ENCODE measurements at places on chromosomes 3 and 15.

DNA sequence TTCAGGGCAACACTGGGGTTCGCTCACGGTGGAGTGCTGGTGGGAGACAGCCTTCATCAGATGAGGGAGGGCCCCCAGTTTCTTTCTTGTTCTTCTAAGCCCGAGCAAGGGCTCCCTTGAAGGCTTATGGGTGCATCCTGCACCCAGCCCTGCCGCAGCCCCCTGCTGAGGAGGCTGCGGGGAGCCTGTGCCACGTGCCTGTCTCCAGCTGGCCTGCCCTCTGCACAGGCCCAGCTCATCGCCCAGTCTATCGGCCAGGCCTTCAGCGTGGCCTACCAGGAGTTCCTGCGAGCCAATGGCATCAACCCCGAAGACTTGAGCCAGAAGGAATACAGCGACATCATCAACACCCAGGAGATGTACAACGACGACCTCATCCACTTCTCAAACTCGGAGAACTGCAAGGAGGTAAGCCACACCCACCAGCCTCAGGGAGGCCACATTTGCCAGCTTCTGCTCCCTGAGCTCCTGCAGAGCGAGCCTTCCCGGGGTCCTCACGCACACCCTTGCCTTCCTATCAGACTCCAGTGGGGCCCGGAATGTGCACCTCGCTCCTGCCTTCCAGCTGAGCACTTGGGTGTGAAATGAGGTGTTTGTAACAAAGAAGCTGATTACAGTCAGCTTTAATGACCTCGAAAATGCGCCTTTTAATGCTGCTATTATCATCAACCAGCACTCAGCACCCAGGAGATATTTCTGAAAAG, 164.3 kb downstream of the NSMCE3 start:
- DNase-seq: no peak

DNA sequence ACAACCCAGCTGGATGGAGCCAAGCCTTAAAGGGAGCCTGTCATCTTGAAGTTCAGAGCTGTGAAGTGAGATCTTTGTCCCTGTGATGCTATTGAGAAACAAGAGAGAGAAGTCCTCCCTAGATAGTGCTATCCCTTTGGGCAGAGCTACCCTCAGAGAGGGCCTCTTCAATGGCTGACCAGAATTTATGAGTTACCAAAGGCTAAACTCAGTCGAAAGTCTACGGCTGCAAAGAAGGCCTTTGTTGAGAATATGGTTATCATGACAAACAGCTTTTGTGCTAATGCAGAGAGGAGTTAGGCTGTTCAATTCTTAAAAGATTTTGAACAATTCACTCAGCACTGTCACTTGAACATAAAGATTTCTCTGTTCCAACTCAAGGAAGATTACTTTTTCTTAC, 65.9 kb upstream of the C3orf80 start:
- DNase-seq: no peak

DNA sequence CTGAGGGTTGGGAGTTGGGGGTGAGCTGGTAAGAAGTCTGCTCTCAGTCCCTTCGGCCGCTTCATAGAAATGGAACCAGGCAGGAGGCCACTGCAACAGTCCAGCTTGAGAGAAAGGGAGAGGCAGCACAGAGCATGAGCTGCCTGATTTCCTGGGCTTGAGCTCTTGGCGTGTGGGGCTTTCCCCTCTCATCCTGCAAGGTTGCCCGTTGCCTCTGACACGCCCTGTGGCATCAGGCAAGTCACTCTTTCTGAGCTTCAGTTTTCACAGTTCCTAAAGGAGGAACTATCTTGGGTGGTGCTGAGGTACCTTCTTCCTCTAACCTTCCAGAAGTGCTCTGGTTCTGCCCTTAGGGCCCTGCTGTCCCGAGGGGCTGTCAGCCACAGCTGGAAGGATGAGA, 4.9 kb downstream of the MESP2 start:
- no peak for DNase-seq

- no peak for DNase-seq
These were observed 297.7 kb upstream of the CHRM5 start for GRCh38 chr15:33670567-33670966.

- DNase-seq: no peak
These were observed 77.1 kb downstream of the AKAP13 start for GRCh38 chr15:85457392-85457968.

- DNase-seq: no peak
These were observed 166.2 kb upstream of the VEPH1 start for GRCh38 chr3:157669416-157669815.

GRCh38 chr3:178170698-178171535, 365.3 kb upstream of the KCNMB2 start:
- no peak for DNase-seq

DNA sequence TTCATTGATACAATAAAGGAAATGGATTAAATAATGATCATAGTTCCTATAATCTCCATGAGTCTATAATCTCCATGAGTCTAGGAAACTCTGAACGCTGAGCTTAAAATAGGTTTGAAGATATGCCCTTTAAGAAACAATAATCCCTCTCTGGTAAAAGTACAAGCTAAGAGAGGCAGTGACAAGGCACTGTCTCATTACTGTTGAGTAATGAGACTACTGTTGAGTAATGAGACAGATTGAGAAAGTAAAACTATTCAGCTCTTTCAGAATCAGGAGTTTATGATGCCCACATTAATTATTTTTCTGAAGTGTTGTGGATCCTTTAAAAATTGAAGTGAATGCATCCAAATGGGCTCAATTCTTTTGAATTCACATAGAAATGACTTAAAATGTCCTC, 235.5 kb upstream of the THRB start:
- DNase-seq: no peak

DNA sequence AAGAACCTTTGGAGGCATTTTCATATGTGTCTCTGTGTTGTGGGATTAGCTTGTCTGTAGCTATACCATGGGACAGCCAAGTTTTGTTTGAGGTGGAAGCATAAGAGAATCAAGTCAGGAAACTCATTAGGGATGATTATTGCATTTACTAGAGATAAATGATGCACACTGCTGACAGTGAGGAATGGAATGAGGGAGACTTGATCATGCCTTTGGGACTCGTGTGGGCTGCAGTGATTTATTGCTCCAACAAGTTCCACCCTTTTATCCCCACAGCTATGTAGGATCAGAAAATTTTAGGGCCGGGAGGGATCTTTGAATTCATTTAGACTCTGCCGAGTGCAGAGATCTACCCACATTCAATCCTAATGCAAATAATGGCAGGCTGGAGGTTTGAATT, 16.3 kb downstream of the ZNF385D start:
- DNase-seq: no peak

DNA sequence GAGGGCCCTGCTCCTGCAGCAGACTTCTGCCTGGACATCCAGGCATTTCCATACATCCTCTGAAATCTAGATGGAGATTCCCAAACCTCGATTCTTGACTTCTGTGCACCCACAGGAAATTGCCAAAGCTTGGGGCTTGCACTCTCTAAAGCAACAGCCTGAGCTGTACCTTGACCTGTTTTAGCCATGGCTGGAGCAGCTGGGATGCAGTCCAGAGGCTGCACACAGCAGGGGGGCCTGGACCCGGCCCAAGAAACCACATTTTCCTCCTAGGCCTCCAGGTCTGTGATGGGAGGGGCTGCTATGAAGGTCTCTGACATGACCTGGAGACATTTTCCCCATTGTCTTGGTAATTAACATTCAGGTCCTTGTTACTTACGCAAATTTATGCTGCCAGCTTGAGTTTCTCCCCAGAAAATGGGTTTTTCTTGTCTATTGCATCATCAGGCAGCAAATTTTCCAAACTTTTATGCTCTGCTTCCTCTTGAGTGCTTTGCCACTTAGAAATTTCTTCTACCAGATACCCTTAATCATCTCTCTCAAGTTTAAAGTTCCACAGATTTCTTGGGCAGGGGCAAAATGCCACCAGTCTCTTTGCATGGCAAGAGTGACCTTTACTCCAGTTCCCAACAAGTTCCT, 11.8 kb upstream of the MYO5A start:
- DNase-seq: no peak

DNA sequence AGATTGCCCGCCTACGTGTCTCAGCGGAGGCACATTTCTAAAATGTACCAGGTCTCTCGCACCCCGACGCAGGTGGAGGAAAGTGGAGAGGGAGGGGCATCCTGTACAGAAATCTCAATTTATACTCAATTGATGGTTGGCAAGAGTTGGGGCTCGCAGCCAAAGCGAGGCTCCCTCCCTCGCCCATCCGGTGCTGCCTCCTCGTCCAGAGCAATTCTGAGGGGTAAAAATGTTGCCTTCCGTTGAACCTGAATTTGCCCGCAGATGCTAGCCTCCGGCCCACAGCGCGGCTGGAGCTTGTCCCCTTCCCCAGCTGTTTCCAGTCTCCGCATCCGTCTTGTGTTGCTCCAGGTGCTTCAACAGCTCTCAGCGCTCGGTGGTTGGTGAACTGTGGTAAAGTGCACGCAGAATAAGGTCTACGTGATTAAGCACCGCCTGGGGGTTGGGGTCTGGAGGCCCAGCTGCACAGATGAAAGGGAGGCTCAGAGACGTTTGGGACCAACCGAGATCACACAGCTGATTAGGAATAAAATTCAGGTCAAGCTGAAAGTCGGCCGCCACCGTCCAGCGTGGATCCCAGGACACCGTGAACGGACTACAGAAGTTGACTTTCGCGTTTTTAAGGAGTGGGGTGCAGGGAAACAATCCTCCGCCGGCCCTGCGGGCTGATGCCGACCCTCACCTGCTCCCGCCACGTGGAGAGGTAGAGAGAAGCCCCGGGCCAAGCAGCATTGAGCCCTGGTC, 846 bp upstream of the POLG start:
- DNase-seq: peak; percentile 42

DNA sequence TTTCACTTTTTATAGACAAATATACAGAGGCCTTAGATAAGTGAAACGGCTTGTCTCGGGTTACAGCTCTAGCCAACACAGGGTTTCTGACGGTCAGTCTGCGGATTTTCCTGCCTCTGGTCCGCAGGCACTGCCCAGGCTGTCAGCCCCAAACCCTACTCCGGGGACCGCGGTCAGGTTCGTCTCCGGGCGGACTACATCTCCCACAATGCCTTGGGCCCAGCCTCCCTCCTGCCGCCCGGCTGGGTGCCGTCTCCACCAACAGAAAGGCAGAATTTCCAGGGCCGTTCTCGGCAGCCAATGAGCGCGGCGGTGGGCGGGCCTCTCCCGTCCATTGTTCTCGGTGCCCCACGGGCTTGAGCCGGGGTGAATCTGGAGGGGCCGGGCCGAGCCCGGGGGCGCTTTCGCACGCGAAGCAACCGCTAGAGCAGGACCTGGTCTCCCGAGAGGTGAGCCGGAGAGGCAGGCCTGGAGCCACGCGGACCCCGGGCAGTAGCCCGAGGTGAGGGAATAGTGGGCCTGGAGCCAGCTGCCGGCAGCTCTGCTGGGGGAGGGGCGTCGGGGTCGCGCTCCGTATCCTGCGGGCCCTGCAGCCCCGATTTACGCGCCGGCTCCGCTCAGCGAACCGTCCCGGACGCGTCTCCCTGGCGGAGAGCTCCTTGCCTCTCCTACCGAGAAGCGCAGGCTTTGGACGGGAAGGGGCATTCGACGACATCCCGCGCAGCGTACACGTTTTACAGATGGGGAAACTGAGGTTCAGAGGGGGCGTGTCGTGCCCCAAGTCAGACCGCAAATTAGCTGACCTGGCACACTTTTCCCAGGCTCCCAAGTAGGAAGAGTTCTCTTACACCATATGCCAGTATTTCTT, at the start of gene ZSCAN2:
ZSCAN2 (plus strand) TSS at position 323 of the 868 bp plus-strand sequence. CDS start 2,919 bp downstream, outside the sequence.
- peak; percentile 79 for DNase-seq

DNA sequence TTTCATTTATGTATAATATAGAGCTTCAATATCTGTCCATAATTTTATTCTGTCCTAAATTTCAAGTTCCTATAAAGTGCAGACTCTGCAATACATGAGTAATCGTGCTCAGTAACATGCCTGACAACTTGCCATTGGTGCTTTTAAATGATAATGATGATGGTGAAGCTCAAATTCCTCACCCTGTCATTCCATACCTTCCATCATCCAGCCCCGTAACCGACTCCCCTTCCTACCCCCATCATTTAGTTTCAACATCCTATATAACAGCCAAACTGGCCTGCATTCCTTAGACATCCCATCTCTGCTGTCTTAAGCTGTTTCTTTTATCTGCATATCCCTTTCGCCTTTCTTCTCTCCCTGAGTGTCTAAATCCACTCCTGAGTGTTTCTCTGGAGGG, 67.2 kb upstream of the DLG1 start:
- DNase-seq: no peak

DNA sequence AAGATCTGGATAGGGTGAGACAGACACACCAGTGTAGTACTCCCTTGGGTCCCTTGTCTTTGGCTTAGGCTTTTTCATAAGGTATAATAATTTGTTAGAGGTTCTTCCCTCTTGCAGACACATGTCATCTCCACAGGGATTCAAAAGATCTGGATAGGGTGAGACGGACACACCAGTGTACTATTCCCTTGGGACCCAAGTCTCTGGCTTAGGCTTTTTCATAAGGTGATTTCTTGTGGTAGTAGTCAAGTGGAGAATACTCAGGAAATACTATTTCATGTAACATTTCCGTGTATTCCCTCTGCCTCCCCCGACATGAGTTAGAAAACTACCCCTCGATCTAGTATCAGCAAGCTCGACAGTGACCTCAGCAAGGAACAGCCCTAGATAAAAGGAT, 954 bp upstream of the MAPKBP1 start:
- DNase-seq: no peak

- no peak for DNase-seq
These were observed 19.1 kb downstream of the HSPBAP1 start for GRCh38 chr3:122774564-122774963.

GRCh38 chr3:196140224-196140623, 58.3 kb upstream of the TFRC start:
- no peak for DNase-seq

Measured in hypothalamus (tissue), 51 donors.